ENCODE measurements at places on chromosomes 7 and 10.

DNA sequence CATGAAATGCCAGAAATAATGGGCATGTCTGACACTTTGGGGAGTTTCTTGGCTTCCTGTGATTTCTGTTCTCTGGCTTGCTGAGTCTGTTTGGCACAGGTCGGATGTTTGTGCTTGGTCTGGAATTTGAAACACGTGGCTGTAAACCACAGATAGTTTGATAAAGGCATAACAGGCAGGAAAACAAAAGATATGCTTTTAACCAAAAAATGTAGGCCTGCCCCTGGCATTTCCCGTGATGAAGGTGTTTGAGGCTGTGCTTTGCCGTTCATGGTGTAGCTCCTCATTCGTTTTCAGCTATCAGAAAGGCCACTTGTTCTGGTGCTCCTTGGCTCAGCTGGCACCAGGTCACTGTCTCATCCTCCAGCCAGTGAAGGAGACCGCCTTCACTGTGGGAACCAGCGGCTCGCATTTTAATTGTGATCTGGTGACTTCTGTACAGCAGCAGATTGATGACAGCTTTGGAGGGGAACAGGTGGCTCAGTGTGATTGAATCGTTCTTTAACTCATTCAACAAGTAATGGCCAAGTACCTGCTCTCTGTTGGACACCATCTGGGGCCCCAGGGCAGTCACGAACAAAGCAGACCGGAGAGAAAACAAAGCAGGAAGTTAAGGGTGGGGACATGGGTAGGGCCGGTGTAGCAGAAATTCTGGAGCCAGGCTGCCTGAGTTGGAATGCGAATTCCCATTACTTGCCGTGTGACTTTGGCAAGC is 111.5 kb downstream of the CCNY start:
- DNase-seq: no peak

GRCh38 chr7:17493446-17493845 is 195.0 kb downstream of the AHR start:
- DNase-seq: no peak

GRCh38 chr10:74255888-74256357 is 104.9 kb downstream of the ADK start:
- no peak for DNase-seq

DNA sequence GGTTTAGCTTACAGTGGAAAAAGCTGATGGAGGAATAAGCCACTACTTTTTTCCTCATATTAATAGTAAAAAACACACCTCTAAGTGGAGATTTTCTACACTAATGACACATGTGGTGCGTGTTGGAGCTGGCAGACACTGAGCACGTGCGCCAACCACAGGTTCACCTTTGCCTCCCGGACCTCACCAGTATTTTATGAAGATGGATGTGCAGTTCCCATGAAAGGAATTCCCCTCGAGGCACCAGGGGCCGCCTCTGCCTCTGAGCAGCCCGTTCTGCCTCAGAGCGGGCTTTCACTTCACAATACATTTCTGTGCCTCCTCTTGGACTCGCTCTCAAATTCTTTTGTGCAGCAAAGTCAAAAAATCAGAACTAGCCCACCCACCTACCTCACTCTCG is 477.5 kb upstream of the ADARB2 start:
- DNase-seq: no peak

DNA sequence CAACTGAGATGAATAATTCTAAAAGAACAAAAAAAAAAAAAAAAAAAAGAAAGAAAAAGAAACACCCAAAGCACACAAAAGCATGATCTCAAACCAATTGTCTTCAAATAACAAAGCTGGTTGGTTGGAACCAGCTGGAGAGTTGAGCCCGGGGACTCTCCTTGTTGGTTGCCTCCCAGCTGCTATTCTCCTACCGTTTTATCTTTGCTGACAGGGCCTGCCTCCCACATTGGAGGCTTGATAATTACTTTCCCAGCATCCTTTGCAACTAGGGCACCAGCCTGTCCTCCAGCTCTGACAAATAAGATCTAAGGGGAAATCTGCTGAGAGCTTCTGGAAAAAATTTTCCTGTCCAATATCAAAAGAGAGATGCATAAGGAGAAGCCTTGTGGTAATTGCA is 6.8 kb downstream of the PON1 start:
- DNase-seq: no peak

- no peak for DNase-seq
These were observed 65.6 kb upstream of the PCDH15 start for GRCh38 chr10:54866666-54867065.

GRCh38 chr7:157520249-157520648 is 183.4 kb downstream of the DNAJB6 start:
- peak; percentile 86 for DNase-seq

GRCh38 chr10:45454859-45455258 is 80.8 kb downstream of the ALOX5 start:
- peak; percentile 46 for DNase-seq

- peak; percentile 28 for DNase-seq
These were observed 44.9 kb downstream of the ANXA8 start for GRCh38 chr10:47438857-47439474.

GRCh38 chr10:108582387-108582786 is 1340.9 kb downstream of the XPNPEP1 start:
- DNase-seq: no peak

DNA sequence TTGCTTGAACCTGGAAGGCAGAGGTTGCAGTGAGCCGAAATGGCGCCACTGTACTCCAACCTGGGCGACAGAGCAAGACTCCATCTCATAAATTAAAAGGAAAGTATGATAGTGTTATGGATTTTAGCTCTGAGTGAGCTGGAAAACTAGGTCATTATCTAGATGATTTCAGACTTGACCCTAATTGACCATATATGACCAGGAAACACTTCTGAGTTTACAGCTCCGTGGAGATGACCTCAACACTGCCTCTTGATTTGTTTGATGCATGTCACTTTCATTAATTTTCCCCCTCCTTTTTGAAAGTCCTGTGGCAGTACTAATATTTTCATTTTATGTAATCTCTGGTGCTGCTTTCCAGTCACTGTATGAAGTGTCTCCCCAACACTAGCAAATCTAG is 7.8 kb upstream of the SEC61A2 start:
- peak; percentile 82 for DNase-seq

DNA sequence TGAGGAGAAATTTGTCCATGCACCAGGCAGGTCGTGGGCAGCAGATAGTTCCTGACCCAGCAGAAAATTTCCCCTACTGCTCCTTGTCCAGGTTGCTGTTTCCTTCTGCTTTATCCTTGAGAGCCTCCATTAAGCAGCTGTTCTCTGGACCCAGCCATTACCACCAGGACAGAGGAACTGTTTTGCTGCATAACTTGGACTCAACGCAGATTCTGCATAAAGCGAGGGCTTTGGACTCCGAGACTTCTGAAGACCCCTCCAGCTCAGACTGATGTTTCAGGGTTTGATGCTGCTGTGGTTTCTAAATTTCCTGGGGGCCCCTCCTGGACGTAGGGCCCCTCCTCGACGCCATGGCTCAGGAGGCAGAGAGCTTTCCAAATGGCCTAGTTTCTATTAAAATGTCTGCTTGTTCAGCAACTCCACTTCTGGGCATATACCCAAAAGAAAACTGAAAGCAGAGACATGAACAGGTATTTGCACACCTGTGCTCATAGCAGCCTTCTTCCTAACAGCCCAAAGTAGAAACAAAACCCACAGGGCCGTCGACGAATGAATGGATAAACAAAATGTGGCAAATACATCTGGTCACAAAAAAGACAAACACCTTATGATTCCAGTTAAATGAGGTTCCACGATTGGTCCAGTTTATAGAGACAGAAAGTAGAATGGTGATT is 28.3 kb upstream of the LMTK2 start:
- DNase-seq: no peak

- no peak for DNase-seq
These were observed 454.0 kb upstream of the SORCS1 start for GRCh38 chr10:107618504-107618994.

DNA sequence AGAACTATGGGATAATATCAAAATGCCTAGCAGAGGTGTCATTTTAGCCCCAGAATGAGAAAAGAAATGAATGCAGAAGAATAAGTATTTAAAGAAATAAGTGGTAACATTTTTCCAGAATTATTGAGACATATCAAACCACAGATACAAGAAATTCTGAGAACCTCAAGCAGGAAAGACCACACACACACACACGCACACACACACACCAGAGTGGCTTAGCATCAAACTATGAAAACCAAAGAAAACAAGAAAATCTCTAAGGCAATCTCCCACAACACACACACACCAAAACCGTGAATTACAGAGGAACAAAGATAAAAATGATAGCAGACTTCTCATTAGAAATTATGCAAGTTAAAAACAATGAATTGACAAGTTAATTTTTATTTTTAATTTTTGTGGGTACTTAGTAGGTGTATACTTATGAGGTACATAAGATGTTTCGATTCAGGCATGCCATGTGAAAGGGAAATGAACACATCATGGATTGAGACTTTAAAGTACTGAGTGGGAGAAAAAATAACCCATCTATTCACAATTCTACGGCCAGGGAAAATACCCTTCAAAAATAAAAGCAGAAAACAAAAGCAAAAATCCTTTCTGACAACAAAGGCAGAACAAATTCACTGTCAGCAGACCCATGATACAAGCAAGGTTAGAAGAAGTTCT is 14.6 kb downstream of the PPIF start:
- no peak for DNase-seq

- DNase-seq: peak; percentile 26
These were observed 92.2 kb downstream of the EGFR start for GRCh38 chr7:55110993-55111361.

GRCh38 chr10:97713339-97713825 is at the start of gene MARVELD1:
MARVELD1 (plus strand) TSS chr10:97713730; CDS start chr10:97713877, 147 bp downstream.
- DNase-seq: peak; percentile 38

DNA sequence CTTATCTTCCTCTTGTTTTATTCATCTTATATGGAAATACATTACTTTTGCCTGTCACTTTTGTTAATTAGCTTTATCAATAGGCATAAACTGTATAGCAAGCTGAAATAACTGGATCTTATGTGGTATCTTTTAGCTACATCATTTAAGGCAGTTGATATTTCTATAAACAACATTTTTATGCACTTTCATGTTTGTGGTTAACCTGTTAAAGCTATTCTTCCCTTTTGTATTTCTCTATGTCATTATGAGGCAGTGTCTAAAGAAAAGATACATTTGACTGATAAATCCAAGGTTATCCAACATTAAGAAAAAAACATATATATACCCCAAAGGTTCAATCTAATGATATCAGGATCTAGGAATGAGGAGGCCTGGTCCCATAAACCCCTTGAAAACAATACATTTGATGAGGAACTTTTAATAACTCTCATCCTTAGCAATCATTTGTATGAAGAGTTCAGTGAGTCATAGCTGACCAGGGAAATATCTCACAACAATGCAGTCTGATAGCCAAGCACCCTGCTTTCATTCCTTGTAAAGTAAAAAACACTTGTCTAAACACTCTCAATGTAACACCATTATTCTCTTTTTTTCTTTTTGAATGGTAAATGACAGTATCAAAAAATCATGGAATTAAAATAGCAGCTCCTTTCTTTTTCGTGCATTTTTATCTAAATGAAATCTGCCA is 300.9 kb downstream of the NEBL start:
- no peak for DNase-seq

DNA sequence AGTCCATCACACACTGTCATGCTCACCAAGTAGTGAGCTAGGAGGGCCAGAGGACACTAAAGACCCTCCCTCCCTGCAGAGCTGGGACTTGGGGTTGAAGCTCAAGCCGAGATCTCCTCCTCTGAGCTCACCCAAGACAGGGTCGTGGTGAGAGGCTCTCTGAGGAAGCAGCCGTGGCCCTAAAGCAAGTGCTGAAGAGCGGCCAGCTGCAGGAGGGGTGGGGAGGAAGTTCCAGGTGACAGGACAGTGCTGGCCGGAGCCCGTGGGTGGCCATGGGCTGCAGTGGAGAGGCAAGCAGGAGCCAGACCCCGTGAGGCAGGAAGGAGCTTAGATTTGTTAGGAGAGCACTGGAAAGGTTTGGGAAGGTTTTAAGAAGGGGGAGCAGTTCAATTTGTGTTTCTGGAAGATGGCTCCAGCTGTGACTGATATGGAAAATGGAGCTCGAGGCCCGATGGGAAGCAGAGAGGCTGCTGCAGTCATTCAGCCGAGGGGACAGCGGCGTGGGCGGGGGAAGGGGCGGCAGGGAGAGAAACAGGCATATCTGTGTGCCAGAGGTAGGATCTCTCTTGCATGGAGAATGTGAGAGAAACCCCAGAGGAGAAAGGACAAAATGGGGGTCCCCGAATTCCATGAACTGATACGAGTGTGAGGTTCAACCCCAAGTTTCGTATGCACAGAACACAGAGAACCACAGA is 26.9 kb upstream of the DNAAF5 start:
- DNase-seq: no peak

GRCh38 chr10:113049881-113050280 is 99.8 kb downstream of the TCF7L2 start:
- no peak for DNase-seq

- no peak for DNase-seq
These were observed 277.2 kb upstream of the TCERG1L start for GRCh38 chr10:131588704-131589220.

GRCh38 chr10:35449944-35450343 is 113.6 kb downstream of the CCNY start:
- no peak for DNase-seq

GRCh38 chr7:44261240-44261639 is 60.5 kb downstream of the YKT6 start:
- peak; percentile 10 for DNase-seq

- DNase-seq: no peak
These were observed 32.0 kb downstream of the TSPAN14 start for GRCh38 chr10:80485946-80486764.

DNA sequence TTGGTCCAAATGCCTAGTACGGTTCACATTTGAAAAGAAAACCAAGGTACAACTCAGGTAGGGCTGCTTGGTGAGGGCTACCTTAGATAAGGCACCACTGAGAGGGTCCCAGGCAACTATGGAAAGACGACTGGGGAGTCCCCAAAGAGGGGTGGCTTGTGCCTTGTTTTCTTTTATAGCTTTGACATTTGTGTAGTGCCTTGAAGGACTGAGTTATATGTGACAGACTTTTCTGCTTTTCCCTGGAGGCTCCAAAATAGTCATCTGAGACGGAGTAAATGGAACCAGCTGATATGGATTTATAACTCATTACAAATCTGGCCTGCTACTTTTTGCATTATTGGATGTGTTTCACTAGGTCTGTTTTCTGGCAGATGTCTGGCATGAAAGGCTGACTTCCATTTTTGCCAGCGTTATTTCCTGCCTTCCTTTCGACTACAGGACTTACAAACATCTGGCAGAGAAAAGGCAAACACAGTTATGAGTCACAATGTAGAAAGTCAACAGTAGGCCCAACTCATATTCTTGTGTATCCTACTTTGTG is 88.2 kb upstream of the IMMP2L start:
- DNase-seq: no peak

DNA sequence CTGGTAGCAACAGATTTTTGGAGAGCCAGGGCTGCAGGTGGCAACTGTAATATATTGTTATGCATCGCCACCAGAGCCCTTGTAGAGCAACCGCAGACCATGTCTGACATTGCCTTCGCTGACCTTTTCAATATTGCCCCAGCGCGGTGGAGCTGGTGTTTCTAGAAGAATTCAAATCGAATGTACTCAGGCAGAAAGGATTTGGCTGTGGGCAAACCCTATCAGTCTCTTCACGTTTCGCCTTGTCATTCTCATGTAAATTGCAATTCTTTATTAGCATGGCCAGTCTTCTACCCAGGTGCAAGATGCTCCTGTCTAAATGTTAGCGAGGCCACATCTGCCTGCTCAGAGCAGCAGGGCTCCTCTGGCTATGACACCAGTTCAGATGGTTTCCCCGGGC is 490.2 kb upstream of the AUTS2 start:
- no peak for DNase-seq

All from GM12865 (cell line).